ENCODE measurements at places on chromosomes 2 and 18.

- no peak for DNase-seq
These were observed 276.9 kb downstream of the ZNF804A start for GRCh38 chr2:184875212-184875611.

DNA sequence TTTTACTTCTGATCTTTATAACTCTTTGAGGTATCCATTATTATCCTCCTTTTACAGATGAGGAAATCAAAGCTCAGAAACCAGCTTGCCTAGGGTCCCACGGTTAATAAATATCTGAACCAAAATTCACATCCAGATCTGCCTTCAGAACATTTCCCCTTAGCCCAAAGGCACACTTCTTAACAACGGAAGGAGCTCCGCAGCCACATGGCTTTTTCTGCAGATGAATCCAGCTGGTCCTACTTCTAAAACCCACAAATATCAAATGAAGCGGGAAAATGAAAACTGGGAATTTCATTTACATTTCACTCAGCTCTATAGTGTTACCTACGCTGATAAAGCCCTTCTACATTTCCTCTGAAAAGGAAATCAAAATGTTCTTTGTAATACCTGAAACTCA lies 357.0 kb upstream of the ID2 start:
- no peak for DNase-seq

DNA sequence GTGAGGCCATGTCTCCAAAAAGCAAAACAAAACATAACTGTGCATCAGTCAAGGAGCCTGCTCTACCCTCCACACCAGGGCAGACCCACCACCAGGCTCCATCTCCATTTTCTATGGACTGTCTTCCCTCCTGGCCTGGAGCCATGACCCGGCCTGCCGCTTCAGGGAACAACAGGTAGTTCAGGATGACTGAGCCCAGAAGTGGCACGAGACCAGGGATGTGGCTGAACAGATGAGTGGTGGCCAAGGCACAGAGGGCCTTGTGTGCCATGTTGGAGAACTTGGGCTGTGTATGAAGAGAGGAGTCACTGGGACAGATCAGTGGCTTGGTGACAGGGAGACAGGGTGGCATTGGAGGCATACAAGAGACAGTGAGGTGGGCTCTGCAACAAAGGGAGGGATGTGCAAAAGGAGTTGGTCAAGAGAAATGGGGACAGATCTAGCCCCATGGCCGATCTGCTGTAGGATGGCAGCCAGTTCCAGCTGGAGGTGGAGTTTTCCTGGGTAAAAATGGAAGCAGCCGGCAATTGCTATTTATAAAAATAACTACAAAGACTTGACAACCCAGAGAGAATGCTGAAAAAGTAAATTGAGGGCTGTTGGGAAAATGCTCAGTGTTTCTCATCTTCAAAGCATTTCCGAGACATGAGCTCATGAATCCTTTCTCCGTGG lies 35.0 kb downstream of the TMEM177 start:
- DNase-seq: no peak

DNA sequence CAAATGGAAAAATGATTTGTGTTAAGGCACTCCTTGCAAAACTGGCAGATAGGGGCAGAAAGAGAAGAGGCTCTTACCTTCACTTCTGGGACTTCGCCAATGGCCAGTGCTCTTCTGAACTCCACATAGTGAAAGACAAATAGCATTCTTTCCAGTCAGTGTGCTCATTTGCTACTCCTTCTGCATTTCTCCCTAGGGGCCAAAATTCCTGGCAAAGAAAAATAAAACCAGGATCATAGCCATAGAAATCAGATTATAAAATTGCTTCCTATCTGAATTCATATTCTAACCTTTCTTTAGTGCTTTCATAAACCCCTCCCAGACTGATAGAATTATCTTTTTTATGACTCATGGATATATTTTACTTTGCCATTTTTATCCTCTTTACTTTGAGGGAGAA lies 56.9 kb upstream of the PELI1 start:
- DNase-seq: no peak

GRCh38 chr2:237411092-237411601 lies 2.8 kb downstream of the COL6A3 start:
- DNase-seq: no peak

- no peak for DNase-seq
These were observed 13.5 kb downstream of the ESPNL start for GRCh38 chr2:238113611-238114010.

GRCh38 chr2:186751790-186752189 lies 57.9 kb downstream of the FAM171B start:
- no peak for DNase-seq

DNA sequence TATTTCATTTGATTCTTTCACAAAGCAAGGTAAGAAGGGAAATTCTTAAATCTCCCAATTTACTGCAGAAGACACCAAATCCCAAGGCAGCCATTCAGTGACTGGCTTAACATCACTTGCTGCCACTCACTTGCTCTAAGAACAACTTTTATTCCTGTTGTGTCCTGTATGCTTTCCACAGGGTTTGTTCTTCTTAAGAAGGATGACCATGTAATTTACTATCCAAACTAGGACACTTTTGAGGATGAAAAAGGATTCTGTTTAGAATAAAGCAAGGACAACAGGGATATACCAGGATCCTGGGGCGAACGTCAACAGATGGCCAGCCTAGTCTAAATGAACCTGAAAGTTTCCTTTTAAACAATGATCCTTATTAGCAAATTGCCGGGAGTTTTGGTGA lies 34.8 kb downstream of the RIT2 start:
- DNase-seq: no peak

- no peak for DNase-seq
These were observed 61.2 kb downstream of the FEZ2 start for GRCh38 chr2:36536776-36537175.

DNA sequence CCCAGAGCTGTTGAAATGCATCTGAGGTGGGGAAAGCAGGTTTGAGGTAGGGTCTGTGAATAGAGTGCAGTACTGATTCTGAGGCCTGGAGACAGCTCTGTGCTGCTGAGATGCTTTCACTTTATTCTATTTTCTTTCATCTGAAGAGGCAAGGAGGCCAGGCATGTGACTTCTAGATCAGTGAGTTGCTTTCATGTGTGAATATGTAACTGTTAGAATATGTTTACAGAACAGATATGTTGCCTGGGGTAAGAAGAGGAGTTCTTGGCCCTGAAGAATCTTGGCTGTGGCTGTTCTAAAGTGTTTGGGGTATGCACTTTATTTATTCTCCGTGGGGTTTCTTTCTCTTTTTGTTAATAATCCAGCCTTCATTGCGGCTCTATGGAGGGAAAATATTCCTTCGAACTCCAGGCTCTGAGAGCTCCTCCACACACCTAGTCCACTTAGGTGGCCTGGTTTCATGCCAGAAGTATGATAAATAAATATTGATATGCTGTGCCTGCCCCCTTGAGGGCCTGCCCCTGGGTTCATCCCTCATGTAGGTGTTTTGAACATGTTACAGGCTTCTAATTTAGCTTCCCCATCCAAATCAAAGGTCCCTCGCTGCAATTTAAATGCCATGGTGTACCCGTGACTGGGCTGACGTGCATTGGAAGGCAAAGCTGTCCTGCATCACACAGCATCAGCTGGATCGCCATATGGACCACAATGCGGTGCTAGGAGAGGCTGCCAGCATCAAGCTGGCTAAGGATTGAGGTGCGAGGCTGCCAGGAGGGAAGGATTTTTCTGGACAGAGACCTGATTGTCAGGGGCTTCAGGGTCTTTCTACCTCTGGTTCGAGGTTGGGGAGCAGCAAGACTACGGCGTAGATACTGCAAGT lies 102.9 kb downstream of the PRKCE start:
- peak; percentile 81 for DNase-seq

GRCh38 chr2:110130757-110131156 lies 15.1 kb upstream of the MALL start:
- no peak for DNase-seq

GRCh38 chr2:234329202-234329960 lies 167.5 kb downstream of the ARL4C start:
- DNase-seq: no peak

GRCh38 chr2:178767094-178768060 lies 39.8 kb downstream of the TTN start:
- peak; percentile 6 for DNase-seq

DNA sequence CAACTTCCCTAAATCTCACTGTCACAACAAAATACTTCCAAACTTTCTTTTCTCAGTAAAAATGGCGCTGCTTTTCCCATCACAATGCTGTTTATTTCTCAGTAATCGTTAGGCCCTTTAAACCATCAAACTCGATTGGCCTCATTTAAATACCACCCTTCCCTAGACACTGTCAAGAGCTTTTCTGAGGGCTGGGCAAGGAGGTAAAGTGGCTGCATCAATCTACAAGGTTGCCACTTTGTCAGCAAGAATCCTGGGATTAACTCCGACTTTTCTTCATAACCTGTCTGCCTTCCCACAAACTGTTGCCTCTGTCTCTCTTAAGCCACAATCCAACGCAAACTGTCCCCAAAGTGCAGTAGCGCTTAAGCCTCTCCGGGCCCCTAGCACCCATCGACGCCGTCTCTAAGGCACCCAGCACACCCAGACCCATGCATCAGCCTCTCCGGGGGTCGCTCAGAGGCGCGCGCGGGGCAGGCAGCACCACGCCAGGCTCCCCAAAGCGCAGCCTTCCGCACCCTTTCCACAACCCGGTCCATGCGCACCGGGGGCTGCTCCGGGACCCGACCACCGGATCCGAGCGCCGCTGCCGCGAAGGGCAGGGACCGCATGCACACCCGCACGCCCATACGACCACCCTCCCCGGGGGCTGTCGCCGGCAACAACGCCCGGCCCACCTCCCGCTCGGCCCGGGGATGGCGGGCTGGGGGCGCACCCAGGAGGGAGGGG lies 683 bp downstream of the MBOAT2 start:
- DNase-seq: no peak

DNA sequence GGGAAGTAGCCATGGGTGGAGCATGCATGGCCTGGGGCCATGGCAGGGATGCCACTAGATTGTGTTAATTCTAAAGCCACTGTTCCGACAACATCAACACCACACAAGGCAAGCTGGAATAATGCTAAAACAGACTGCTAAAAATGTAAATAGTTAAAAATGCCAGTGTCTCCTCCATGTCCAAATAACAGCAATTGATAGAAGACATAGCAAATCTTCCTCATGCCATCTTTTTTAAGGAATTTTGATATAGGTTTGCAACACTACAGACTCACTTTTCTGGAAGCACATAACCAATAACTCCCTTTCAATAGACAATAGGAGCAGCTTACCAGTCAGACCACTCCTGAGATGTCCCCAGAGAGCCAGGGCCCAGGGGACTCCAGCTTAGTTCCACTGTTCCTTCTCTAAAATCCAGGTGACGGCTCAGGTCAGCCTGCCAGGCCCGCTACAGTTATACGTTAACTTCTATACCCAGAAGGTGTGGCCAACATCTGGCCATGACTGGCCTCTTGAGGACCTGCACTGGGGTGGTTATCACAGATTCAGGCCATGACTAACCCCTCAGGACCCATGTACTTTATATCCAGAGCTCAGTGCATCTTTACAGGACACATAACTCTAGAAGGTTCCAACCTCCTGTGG lies 20.3 kb downstream of the TUBB6 start:
- DNase-seq: no peak

DNA sequence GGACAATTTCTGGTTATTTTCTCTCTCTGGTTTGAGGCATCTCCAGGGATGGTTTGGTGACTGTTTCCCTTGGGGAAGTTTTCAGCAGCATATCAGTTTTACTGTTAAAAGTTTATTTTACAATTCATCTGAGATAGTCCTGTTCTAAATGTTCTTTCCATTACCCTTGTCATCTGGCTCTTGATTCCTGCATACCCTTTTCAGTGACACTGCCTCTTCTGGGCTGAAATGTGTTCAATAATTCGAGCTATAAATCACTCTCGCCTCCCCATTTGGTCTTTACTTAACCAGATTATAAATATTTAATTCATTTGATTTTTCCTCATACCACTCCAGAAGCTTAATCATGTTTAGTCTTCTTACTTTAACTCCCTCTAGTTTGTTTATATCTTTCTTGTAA lies 9.5 kb downstream of the DCC start:
- DNase-seq: no peak

DNA sequence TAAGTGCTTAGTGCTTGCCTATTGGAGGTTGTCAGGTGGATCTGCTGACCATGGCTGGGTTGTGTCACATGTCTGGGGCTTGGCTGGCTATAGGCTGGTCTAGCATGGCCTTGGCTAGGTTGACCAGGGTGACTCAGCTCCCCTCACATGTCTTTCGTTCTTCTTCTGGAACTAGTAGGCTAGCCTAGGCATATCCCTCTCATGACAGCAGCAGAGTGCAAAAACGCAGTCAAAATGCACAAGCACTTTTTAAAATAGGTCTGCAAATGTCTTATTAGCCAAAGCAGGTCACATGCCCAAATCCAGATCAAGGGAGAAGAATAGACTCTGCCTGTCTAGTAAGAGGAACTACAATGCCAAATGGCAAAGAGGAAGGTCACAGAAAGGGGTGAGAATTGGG lies 179.7 kb upstream of the ACVR2A start:
- no peak for DNase-seq

- DNase-seq: no peak
These were observed 65.6 kb downstream of the SCG2 start for GRCh38 chr2:223536546-223536945.

GRCh38 chr2:58032764-58033080 lies 13.9 kb upstream of the VRK2 start:
- no peak for DNase-seq
